ENCODE measurements at places on chromosomes 7 and 10.

DNA sequence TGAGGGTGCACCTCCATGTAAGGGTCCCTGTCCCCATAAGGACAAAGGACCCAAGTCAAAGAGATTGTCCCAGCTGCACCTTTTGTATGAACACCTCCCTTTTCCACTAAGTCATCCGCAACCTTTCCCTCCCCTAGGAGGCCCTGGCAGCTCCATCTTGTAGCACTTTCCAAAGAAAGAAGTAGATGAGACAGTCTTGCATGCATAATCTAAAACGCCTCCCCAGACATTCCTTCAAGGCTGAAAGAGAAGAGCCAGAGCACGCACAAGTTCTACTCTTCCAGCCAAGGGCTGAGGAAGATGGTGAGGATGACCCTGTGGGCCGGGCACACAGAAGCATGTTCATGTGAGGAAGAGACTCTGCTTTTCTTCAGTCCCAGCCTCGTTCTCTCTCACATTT is 194.4 kb downstream of the TNS3 start:
- DNase-seq, result no peak

- DNase-seq, result peak; percentile 58
These were observed 3.8 kb upstream of the DMTF1 start for GRCh38 chr7:87148332-87148955.

DNA sequence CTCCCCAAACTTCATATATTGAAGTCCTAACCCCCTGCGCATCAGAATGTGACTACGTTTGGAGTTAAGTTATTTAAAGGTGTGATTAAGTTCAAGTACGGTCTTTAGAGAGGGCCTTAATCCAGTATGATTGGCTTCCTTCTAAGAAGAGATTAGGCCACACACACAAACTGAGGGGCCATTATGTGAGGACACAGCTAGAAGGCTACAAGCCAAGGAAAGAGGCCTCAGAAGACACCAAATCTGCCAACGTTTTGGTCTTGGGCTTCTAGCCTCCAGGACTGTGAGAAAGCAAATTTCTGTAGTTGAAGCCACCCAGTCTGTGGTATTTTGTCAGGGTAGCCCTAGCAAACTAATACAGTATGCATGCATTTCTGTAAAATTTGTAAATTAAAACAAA is 41.7 kb downstream of the REEP3 start:
- no peak for DNase-seq

GRCh38 chr7:128053023-128053422 is 21.8 kb upstream of the LRRC4 start:
- peak; percentile 90 for DNase-seq

DNA sequence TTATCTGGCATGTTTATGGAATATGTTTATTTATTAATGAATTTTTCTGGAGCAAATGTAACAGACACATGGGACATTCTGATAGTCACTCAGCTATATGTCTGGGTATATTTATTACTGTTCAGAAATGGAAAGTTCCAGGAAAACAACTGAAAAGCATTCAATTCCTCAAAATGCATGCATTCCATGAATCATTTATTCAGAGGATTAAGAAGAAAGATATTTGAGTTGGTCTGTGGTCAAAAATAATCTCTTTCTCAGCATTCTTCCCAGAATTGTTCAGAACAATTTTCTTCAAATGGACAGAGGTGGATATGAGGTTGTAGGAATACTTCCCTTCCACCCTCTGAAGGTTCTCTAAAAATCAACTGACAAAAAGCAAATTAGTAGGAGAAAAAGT is 97.6 kb upstream of the ITGB1 start:
- DNase-seq, result no peak

GRCh38 chr10:119693262-119693957 is 32.4 kb upstream of the INPP5F start:
- peak; percentile 12 for DNase-seq

- no peak for DNase-seq
These were observed 5.8 kb downstream of the MAT1A start for GRCh38 chr10:80283536-80284199.

DNA sequence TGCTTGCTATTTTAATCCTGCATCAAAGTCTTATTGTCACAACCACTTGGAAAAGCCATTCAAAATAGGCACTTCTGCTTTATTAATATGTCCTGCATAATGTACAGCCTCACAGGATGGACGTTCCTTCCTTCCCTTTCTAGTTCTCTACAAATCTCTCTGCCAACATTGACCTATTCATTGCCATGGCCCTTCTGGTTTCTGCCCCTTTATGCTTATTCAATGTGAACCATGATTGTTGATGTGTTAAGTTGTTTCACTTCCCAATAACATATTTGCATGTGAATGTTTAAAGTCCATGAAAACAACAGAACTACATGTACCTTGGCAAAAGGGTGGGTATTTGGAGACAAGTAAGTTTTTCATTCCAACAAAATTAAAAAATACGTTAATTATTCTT is 45.7 kb downstream of the COL28A1 start:
- peak; percentile 8 for DNase-seq

DNA sequence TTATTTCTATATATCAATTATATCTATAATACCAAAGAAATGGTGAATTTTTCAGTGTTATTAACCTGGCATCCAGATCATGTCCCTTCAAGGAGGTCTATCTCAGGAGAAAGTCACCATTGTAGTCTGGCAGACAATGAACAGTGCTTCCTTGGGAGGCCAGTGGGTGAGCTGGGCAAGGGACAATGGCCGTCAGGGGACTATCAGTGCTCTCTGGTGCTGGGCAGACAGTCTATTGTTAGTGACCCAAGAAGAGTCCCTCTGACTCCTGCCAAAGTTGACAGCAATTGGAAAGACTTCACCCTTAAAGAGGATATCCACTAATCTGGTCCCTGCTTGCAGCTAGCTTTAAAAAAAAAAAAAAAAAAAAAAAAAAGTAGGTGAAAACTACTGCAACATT is 7.1 kb downstream of the JAZF1 start:
- no peak for DNase-seq

GRCh38 chr10:21100190-21100589 is 203.1 kb upstream of the NEBL start:
- DNase-seq, result no peak

GRCh38 chr10:80465451-80465835 is 11.3 kb downstream of the TSPAN14 start:
- DNase-seq, result no peak

GRCh38 chr7:140754506-140754905 is 58.0 kb downstream of the NDUFB2 start:
- DNase-seq, result no peak

- DNase-seq, result no peak
These were observed 79.0 kb downstream of the GRB10 start for GRCh38 chr7:50703654-50704053.

GRCh38 chr10:6737080-6737641 is 157.1 kb upstream of the PRKCQ start:
- no peak for DNase-seq

DNA sequence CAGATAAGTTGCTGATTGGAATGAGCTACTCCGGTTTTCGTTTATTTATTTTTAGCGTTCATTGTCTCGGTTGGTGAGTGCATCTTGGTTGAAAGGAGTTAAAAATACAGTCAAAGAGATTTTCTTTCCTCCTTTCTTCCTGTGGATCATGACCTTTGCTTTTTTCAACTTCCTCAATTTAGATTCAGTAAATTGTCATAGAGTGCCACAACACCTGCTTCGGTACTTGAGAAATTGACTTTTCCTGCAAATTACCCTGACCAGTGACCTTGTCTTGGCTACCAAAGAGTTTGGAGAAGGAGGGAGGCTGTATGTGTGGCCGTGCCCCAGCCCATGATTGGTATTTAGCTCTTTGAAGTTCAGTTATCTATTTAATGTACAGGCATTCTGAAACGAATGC is 128.7 kb downstream of the FAM204A start:
- no peak for DNase-seq

GRCh38 chr10:74652664-74653063 is 173.7 kb upstream of the KAT6B start:
- no peak for DNase-seq

- no peak for DNase-seq
These were observed 55.1 kb upstream of the TRIL start for GRCh38 chr7:29013082-29013695.

GRCh38 chr10:12782537-12782936 is 219.0 kb downstream of the CCDC3 start:
- peak; percentile 58 for DNase-seq

DNA sequence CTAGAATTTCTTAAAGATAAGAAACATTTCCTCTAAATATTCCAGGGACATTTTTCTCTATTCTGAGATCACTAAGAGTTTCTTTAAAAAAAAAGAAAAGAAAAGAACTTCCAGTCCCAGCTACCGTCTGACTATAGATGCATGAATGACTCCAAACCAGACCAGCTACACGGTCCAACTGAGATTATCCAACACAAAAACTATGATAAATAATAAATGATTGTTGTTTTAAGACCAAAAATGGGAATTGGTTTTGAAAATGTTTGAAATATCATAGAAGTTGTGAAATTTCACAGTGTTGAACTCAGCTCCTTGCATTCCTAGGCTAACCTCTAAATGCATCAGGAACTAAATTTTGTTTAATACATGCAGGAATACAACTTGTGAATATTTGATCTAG is 1619.6 kb upstream of the LRRTM3 start:
- no peak for DNase-seq

DNA sequence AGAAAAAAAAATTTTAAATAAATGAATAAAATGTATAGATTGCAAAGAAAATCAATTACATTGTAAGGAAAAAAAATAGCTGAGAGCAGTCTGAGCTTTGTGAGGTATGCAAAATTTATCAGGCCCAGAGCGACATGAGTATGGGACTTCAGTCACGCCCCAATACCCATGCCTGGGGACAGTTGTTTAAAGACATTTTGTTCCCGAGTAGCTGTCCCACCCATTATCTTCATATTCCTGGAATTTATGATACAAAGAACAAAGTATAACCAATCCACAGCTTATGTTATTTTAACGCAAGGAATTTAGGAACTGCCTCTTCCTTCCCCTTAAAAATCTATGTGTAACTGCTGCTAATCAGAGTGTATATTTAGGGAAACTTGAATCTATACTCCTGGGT is 1.6 kb upstream of the PON2 start:
- DNase-seq, result no peak

DNA sequence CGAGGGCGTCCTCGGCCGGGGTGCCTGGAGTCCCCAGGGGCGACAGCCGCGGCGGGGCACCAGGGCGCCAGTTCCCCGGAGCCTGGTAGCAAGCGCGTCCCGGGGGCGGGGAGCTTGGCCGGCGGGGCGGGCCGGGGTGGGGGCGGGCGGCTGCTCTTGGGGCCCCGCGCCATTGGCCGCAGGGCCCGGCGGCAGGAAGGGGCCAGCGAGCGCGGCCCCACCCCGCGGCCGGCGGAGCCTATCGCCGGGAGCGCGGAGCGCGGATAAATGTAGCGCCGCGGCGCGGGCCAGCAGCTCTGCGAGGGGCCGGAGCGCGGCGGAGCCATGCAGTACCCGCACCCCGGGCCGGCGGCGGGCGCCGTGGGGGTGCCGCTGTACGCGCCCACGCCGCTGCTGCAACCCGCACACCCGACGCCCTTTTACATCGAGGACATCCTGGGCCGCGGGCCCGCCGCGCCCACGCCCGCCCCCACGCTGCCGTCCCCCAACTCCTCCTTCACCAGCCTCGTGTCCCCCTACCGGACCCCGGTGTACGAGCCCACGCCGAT is at the start of gene HHEX:
Gene HHEX (plus strand): TSS at position 293 of the 548 bp plus-strand sequence. CDS start 32 bp downstream, at position 325.
- peak; percentile 89 for DNase-seq
